ENCODE measurements at places on chromosomes 5 and 9.

DNA sequence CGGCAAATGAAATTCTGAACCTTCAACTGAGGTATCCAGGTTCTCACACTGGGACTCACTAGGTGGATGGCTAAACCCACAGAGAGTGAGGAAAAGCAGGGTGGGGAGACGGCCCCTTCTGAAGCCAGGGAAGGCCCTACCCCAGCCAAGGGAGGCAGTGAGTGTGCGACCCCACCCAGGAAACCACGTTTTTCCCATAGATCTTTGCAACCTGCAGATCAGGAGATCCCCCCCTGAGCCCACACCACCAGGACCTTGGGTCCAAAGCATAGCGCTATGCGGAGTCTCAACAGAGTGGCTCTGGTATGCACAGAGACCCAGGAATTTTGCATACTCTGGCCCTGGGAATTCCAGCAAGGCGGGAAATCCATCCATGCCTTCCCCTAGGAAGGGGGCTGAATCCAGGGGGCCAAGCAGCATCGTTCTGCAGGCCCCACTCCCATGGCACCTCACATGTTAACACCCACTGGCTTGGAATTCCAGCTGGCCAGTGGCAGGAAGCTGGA is 19.9 kb downstream of the DTWD2 start:
- no peak for DNase-seq

DNA sequence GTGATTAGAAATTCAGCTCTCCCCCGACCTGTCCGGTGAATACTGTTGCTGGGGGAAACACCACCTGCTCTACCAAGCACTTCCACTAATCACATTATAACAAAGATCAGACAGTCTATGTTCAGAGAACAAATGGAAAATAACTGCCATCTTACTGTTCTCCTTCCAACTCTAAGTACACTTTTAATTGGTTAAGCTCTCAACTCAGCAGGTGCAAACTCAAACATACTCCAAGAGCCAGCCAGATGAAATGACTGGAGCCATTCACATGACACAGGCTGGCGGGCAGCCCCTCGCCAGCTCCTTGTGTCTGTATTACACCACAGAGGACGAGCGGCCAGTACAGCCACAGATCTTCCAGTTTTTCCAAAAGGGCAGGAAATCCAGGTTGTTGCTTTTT is 16.1 kb downstream of the LIFR start:
- DNase-seq, result no peak

DNA sequence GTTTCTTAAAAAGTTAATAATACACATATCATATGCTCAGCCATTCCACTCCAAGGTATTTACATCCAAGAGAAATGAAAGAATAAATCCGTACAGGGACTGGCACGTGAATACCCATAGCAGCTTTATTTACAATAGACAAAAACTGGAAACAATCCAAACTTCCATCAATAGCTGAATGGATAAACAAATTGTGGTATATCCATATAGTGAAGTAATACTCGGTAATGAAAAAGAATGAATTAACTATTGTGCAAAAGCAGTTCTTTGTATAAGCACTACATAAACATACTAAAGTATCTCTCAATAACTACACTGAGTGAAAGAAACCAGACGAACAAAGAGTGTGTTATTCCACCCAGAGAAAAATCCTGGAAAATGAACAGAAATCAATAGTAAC is 17.6 kb downstream of the COL23A1 start:
- no peak for DNase-seq

DNA sequence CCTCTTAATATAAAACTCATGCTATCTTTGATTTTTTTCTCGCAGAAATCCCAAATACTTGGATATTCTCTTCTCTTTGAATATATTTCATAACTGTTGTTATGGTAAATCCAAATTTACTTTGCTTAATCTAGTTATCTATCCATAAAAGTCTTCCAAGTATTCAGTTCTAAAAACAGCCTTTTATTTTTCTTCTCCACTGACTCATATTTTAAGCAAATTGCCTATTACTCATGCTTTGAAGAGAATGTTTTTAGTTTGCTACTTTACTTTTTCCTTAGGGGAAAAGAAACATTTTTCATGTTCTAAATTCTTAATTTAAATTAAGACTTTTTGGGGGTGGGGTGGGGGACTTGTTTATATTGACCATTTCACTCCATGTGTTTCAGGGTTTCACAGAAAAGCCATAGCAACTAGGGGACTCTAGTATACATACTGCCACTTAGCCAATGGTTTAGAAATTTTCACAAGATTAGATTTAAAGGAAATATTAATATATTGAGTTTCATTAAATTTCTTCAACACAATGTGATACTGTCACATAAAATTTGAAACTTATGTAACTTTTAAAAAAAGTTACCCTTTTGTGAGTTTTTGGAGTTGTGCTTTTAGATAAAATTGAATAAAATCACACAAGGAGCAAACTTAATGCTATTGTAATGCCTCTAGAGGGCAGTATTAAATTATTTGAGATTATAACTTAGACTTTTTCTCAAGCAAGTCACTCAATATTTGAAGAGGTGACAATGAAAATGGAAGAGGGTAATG is 545.8 kb upstream of the ARRDC3 start:
- no peak for DNase-seq

Measured in activated CD4-positive, alpha-beta T cell treated with anti-CD3 and anti-CD28 coated beads, Interleukin-2, amount 10 ng/mL, durations not matched to agents 7 days and 5 days (primary cell).